ENCODE measurements at places on chromosomes 5 and 9.

DNA sequence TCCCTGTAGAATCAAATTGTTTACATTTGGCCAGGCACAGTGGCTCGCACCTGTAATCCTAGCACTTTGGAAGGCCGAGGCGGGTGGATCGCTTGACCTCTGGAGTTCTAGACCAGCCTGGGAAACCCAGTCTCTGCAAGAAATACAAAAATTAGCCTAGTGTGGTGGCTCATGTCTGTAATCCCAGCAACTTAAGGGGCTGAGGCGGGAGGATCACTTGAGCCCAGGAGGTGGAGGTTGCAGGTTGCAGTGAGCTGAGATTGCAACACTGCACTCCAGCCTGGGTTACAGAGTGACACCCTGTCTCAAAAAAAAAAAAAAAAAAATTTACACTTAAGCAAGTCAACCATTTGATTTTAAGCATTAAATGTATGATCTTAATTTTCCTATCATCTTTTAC lies 17.5 kb upstream of the IQGAP2 start:
- no peak for DNase-seq

DNA sequence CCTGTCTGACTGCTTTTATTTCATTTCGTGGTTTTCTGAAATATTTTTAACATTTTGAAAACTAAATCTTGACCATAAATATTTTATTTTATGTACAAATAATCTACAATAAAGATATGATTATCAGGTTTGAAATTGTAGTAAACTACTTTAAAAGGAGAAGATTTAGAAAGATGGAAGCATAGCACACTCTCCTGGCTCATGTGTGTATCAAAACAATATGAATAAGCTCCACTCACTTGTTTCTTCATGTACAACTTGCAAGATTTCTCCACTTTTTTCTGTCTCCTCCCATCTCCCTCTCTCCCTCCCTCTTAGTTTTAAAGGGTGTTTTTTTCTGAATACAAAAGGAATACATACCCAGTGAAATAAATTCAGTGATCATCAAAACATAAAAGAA lies 15.4 kb upstream of the VPS13A start:
- no peak for DNase-seq

DNA sequence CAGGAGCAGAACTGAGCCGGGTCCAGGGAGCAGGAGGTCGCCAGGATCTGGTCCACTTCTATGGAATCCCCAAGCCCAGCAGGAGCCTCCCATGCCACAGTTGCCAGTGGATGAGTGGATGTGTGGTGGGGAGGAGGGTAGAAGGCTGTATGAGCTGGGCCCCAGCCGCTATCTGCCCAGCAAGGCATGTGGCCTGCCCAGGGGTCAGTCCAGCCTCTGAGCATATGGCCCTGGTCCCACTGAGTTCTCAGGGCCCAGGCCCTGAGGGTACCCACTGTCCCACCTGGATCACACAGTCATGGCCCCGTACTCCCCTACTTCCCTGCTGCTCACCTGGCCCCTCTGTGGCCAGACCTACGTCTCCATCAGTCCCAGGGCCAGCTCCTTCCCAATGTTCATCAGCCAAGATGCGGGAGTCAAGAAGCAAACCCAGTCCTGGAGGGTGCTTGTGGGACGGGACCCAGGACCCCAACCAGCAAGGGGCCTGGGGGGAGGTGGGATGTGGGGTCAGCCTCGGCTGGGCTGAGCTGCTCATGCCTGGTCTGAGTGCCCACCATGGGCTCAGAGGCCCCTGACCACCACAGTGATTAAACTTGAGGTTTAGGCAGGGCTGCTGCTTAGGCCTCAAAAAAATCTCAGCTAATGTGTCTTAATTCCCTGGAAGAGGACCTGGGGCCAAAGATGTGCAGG lies 152.7 kb downstream of the COL23A1 start:
- DNase-seq = no peak

DNA sequence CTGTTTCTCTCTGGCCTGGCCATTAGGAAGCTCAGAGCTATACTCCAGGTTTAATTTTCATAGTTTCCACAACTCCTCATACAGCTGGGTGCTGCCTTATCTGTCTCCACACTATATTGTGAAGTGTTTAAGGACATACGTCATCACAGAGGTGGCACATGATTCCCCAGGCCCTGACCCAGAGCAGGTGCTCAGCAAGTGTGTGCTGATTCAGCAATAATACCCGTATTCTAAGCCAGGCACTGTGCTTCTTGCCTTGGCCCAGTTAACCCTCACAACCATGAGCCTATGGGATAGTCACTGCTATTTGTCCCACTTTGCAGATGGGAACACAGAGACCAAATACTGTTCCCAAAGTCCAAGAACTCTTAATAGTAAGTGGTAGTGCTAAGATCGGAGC lies 93.5 kb upstream of the SMIM23 start:
- DNase-seq = no peak

GRCh38 chr9:124593200-124593599 lies 86.0 kb upstream of the NR5A1 start:
- no peak for DNase-seq

DNA sequence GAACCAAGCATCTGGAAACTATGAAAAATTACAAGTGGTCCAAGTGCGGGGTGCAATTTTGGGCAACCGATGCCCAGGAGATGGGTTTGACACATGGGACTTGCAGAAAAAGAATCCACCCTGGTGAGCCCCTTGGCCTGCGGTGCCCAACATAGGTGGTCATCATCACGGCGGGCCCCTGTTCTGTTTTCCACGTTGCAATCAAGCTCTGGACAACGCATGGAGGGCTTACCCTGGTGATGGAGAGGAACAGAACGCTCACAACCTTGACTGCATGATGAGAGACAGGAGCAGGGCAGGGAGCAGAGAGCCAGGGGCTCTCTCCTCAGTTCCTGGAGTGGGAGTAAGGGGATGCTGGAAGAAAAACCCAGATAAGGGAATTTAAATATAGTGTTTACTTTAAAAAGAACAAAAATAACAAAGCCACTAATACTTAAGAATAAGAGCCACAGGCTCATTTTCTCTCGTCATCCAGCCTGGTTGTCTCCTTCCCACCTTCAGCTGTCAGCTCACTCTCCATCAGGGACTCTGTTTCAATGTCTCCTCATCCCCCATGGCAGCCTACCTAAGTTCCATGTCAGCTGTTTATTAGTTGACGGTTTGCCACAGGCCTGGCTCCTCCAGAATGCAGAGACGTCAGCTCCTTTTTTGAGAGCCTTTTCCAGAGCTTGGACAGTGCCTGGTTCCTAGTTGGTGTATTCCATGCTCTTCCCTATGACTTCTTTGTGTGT lies 172.1 kb downstream of the GADD45G start:
- no peak for DNase-seq

GRCh38 chr9:71072587-71072986 lies 48.8 kb downstream of the TRPM3 start:
- no peak for DNase-seq

GRCh38 chr9:133171161-133171961 lies 7.6 kb upstream of the GBGT1 start:
- DNase-seq = no peak

All from CD4-positive, alpha-beta T cell treated with Interleukin-12 subunit alpha and Interleukin-12 subunit beta, for 1 hour (primary cell).